Central memory CD8-positive, alpha-beta T cell (primary cell): ENCODE measurements at places on chromosomes 1 and 21.

- H3K36me3 ChIP-seq = peaks cover 20% of the 10 kb centered on the region
- DNase-seq = no peak
- peaks cover 7% of the 10 kb centered on the region for H3K4me1 ChIP-seq
- H3K27me3 ChIP-seq = no peaks in the 10 kb centered on the region
These were observed 5.2 kb downstream of the LEPR start for GRCh38 chr1:65425697-65426096.

DNA sequence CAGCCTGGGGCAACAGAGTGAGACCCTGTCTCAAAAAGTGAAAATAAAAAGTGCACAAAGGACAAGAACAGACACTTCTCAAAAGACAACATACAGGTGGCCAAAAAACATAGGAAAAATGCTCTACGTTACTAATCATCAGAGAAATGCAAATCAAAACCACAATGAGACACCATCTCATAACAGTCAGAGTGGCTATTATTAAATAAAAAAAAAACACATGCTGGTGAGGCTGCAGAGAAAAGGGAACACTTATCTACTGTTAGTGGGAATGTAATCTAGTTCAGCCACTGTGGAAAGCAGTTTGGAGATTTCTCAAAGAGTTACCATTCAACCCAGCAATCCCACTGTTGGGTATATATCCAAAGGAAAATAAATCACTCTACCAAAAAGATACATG, 173.2 kb downstream of the SMYD3 start:
- no peak overlapping the region for H3K4me3 ChIP-seq
- peaks cover 1% of the 10 kb centered on the region for H3K36me3 ChIP-seq
- no peak for DNase-seq

- no peak for DNase-seq
- H3K4me1 ChIP-seq = no peaks in the 10 kb centered on the region
- no peaks in the 10 kb centered on the region for H3K36me3 ChIP-seq
- no peaks in the 10 kb centered on the region for H3K27me3 ChIP-seq
- no peak overlapping the region for H3K4me3 ChIP-seq
These were observed 322.8 kb downstream of the TTLL7 start for GRCh38 chr1:83676106-83676505.

DNA sequence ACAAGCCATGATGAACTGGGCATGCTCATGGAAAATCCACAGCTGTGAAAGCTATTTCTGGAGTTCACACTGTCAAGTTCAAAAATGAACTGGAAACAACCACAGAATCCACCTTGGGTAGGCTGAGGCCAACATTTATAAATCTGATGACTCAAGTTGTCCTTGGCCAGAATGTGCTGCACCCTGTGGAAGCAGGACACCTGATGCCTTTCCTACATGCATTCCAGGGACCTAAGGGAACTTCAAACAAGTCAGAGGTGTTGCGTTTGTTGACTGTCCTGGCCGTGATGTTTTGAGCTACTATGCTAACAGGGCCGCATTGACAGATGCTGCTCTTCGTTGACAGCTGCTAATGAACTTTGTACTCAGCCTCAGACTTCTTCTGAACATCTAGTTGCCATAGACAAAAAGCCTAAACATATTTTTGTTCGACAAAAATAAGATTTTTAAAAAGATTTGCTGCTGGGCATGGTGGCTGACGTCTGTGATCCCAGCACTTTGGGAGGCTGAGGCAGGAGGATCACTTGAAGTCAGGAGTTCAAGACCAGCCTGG, 127.9 kb upstream of the SLC45A1 start:
- H3K4me1 ChIP-seq = peaks cover 11% of the 10 kb centered on the region
- no peaks in the 10 kb centered on the region for H3K36me3 ChIP-seq
- no peak for DNase-seq
- no peak overlapping the region for H3K4me3 ChIP-seq

DNA sequence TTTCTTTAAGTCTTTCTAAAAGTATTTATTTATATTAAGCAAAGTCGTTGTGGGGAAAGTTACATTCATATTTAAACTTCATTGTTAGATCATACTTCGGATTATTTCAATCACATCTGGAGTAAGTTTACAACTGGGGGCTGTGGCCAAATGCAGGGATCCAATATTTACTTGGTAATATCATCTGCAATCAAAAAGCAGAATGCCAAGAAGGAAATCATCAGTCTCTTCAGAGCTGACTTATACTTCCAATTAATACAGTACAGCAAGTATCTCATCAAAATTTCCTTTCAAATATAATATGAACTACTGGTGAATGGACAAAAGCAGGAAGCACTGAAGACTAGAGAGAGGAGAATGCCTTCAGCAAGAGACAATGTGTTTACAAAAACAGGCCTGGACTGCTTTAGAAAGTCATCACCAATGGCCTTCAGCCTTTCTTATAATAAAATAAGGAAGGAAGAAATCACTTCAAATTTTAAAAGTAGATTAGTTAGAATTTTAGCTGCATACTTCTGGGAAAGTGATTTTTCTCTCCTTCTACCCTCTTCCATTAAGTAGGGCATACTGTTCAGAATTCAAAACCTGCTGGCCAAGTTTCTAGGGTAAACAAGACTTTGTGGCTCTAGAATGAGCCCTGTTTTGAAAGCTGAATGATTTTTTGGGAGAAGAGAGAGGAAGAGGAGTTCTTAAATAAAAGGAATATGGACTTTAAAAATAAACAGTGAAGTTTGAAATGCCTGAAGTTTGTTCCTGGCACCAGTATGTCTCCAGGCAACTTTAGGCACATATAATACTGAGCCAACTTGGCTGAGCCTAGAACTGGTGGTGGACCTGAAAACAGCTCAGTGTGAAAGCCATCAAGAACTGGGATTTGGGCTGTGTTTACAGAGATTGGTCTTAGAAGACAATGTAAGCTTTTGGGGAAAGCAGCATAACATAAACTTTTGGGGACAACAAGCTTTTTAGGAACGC, 22.2 kb upstream of the MYOC start:
- peaks cover 1% of the 10 kb centered on the region for H3K36me3 ChIP-seq
- no peak for DNase-seq
- no peak overlapping the region for H3K4me3 ChIP-seq
- H3K27me3 ChIP-seq = peaks cover 28% of the 10 kb centered on the region
- no peak overlapping the region for H3K27ac ChIP-seq

- H3K4me1 ChIP-seq = peaks cover 76% of the 10 kb centered on the region
- peak overlapping the region; percentile 50 for H3K4me3 ChIP-seq
- no peaks in the 10 kb centered on the region for H3K27me3 ChIP-seq
- no peak for DNase-seq
- peaks cover 47% of the 10 kb centered on the region for H3K36me3 ChIP-seq
- H3K27ac ChIP-seq = peak overlapping the region; percentile 53
These were observed 26.9 kb downstream of the CD244 start for GRCh38 chr1:160835751-160836150.

DNA sequence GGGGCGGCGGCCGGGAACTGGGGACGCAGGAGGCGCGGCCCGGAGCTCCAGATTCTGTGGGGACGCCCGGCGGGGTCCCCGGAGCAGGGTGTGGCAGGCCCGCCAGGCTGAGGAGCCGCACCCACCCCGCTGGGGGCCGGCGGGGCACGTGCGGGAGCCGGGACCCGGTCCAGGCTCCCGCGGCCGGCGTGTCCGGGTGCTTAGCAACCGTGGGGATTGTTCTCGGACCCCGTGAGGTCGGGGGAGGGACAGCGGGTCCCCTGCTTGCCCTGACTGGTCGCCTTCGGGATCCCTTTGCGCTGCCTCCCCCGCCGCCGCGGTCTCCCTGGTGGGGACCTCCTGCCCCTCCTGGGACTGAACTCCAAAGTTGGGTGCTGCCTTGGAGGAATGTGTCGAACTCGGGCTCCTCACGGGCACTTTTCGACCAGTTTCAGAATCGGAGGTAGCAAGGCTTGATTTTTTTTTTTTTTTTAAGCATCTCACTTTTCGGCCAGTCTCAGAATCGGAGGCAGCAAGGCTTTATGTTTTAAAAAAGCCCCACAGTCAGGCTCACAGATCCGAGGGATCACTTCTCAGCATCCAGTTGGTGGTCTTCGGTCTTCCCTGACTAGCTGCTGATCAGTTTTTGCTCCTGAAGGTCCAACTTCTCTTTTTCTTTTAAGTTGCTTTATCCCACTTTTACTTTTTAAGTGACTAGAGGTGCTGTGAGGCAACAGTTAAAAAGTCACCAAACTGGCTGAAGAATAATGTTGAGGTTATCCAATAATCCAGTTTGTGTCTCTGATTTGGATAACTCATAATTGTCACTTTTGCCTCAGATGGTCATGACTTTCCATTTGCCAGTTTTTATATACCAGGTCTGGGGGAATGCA, 648 bp downstream of the FAM76A start:
- H3K27ac ChIP-seq = peak overlapping the region; percentile 68
- H3K27me3 ChIP-seq = no peaks in the 10 kb centered on the region
- peak overlapping the region; percentile 79 for H3K4me3 ChIP-seq
- peaks cover 22% of the 10 kb centered on the region for H3K4me1 ChIP-seq

DNA sequence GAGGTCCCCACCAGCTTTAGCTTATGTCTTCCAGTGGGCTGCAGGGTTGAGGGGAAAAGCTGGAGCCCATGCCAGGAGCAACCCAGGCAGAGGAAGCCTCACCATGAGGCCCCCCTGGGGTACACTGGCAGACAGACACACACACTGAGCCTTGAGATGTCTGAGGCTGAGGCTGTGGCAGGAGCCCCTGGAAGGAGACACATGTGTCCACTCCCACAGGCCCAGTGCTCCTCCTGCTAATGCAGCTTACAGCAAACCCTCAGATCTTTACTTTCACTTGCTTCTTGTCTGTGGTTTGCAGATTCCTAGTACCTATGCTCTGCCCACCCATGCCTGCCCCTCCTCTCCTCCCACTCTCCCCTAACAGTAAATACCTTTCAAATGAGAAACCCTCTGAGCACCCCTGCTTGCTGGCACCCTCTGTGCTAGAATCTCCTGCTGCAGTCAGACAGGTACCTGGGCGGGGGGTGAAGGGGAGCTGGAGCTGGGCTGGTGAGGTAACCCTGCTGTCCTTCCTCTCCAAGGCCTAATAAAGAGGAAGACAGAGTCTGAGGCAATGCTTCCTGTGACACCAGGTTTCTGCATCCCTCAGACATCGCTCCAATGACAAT, 63.4 kb upstream of the NEK2 start:
- DNase-seq = no peak
- peak overlapping the region; percentile 93 for H3K27ac ChIP-seq
- no peaks in the 10 kb centered on the region for H3K27me3 ChIP-seq

DNA sequence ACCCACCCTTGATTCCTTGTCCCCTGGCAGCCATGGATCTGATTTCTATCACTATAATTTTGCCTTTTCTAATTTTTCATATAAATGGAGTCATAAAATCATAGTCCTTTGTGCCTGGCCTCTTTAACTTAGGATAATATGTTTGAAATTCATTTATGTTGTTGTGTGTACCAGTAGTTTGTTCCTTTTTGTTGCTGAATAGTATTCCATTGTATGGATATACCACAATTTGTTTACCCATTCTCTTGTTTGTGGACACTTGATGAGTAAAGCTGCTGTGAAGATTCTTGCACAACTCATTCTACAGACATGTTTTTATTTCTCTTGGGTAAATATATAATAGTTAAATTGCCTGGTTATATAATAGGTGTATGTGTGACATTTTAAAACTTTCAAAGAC, 22.7 kb upstream of the GJA8 start:
- no peak overlapping the region for H3K27ac ChIP-seq
- H3K27me3 ChIP-seq = peaks cover 51% of the 10 kb centered on the region
- no peaks in the 10 kb centered on the region for H3K4me1 ChIP-seq
- no peak for DNase-seq

GRCh38 chr1:21115098-21115760, 61.5 kb downstream of the EIF4G3 start:
- no peaks in the 10 kb centered on the region for H3K36me3 ChIP-seq
- H3K27ac ChIP-seq = no peak overlapping the region
- no peaks in the 10 kb centered on the region for H3K27me3 ChIP-seq
- H3K4me1 ChIP-seq = peaks cover 5% of the 10 kb centered on the region
- H3K4me3 ChIP-seq = no peak overlapping the region

DNA sequence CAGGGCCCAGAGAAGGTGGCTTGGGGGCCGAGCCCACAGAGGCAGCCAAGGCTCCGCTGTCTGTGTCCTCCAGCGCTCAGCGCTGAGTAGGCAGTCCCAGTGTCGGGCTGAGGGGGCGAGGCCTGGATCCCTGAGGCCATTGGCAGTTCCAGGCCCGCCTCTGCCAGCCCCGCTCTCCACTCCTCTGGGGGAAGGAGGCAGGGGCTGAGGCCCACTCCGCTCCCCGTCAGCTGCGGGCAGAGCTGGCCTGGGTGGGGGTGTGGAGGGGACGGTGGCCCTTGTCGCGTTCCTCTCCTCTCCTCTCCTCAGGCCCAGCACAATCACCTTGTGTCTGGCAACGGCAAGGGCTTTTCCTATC, 132.8 kb downstream of the CASZ1 start:
- DNase-seq = no peak
- H3K27me3 ChIP-seq = no peaks in the 10 kb centered on the region
- no peak overlapping the region for H3K27ac ChIP-seq
- H3K4me3 ChIP-seq = no peak overlapping the region
- no peaks in the 10 kb centered on the region for H3K4me1 ChIP-seq

GRCh38 chr1:19698181-19698580, 33.5 kb downstream of the HTR6 start:
- peaks cover 15% of the 10 kb centered on the region for H3K36me3 ChIP-seq
- no peak for DNase-seq
- no peak overlapping the region for H3K4me3 ChIP-seq
- no peak overlapping the region for H3K27ac ChIP-seq

DNA sequence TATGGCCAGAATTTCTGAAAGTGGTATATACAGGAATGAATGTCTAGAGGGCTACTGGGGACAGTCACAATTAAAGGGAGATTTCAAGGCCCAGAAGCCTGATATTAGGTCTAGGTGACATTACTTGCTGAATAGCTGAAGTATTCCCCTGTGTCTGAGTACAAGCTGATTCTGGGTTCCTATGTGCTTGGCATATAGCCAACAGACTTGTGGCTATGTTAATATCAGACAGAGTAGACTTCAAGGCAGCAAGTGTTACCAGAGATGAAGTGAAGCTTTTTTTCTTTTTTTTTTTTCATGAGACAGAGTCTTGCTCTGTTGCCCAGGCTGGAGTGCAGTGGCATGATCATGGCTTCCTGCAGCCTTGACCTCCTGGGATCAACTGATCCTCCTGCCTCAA, 8.3 kb downstream of the TTC4 start:
- peaks cover 52% of the 10 kb centered on the region for H3K36me3 ChIP-seq
- peaks cover 5% of the 10 kb centered on the region for H3K4me1 ChIP-seq
- H3K27ac ChIP-seq = no peak overlapping the region
- no peak for DNase-seq
- H3K27me3 ChIP-seq = no peaks in the 10 kb centered on the region
- no peak overlapping the region for H3K4me3 ChIP-seq

DNA sequence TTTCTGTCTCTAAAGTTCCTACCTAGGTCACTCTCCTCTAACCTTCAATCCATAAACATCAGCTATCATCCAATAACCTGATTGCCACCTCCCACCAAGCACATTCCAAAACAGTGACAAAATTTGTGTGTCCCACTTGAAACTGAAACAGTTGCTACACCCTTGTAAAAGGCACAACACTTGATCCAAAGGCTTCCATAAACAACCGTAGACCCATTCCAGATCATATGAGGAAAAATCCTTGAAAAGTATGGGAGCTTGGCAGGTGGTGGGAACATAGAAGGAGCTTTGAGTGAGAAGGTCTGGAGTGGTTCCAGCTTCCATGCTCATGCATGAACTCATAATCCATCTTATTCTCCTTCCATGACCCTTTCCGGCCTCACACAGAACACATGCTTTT, 82.0 kb upstream of the ATP1A1 start:
- H3K27ac ChIP-seq = no peak overlapping the region
- no peak overlapping the region for H3K4me3 ChIP-seq
- no peak for DNase-seq
